ENCODE measurements at places on chromosomes 2 and 18. TPM values are rescaled to one million over a fixed set of nuclear protein-coding genes. Genes with fewer than 3 reads are reported as not detected.

The SIX3 gene
- not detected for total RNA-seq

The ALS2 gene
- total RNA-seq = 23.8 TPM

The SAG gene
- total RNA-seq = not detected

The GKN1 gene
- not detected for total RNA-seq

The TRIM43 gene
- total RNA-seq = not detected

The INSIG2 gene
- 42.7 TPM for total RNA-seq

The CYTIP gene
- 10.7 TPM for total RNA-seq

DNA sequence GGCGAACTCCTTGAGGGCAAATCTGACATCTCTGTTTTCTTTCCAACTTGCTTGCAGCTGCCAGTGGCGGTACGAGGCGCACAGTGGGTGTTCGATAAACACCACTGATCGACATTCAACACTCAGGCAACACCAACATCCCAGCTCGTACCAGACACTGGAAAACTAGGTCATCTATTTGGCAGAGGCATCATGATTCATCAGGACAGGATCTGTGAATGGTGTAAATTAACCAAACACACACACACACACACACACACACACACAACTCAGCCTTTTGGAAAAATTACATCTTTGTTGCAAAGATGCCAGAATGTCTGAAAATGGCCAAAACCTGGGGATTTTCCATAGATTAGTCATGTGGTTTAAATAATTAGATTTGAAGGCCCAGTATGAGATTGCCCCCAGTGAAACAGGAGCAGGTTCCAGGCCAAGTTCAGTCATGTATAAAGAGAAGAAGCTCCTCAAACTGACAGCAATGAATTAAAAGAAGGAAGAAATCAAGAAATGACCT is 150.5 kb upstream of the NCKAP5 start:
- DNase-seq = no peak

- no peak for DNase-seq
Measured at GRCh38 chr2:149200109-149200520, 130.3 kb upstream of the LYPD6 start.

DNA sequence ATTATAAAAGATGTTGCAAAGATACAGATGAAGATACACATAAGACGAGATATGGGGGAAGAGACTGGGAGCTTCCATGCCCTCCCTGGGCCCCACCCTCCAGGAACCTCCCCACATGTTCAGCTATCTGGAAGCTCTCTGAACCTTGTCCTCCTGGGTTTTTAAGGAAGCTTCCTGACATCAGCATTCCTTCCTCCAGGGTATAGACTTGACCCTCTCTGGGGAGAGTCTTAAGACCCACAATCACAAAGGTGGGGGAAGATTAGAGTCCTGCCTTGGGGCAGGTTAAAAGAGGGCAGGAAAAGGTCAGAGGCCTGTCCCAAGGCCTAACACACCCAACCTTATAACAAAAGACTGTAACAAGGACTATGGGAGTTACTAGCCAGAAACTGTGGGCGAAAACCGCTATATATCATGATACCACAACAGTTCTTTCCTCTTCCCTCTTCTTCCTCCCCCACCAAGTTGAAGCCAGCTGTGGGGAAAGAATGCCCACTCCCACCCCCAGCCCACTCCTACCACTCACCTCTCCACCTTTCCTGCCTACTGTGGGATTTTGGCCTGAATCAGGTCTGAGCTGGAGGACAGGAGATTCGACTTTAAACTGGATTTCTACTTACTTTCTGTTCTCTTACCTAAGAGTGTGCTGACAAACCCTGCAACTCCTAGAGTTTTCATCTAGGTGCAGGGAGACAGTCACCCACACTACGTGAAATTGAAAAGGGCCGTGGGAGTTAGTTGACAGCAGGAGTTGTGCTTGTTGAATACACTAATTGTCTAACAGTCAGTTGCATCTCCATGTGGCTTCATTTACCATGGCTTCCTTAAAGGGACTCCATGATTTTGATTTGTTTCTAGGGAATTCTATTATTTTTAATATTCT is 105.0 kb downstream of the LAMA3 start:
- DNase-seq = no peak

DNA sequence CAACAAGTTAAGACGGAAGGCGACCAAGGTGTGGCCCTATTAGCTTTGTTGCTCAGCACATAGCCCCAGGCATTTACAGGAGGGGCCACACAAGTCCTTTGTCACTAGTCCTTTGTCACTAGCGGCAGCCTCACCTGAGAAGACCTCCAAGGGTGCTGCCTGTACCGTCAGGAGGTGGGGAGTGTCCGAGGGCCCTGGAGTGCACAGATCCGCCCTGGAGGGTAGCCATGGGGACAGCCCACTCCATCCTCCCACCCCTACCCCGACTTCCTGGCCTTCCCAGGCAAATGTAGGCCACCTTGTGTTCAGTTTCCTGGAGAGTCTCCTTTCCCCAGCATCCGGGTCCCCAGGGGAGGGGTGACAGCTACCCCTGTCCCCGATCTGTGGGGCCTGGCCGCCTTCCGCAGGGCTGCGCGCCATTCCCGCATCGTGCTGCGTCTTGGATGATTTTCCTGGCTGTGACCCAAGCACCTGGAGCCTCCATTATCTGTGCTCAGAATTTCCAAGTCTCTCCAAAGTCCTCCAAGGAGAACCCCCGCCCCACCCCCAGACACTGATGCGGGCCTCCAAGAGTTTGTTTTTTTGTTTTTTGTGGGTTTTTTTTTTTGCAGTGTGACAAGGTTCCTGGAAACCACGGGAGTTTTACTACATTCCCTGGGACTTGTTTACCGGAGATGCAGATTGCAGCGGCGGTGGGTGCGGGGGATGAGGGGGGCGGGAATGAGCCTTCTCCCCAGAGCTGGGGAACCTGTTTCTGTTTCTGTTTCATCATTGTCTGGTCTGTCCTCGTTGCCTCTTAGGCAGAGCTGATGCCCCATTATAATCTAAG is 28.6 kb downstream of the TEX44 start:
- no peak for DNase-seq

- peak; percentile 86 for DNase-seq
Measured at GRCh38 chr2:120312860-120313694, 32.9 kb upstream of the INHBB start.

- no peak for DNase-seq
Measured at GRCh38 chr18:62285281-62285680, 39.8 kb upstream of the TNFRSF11A start.

DNA sequence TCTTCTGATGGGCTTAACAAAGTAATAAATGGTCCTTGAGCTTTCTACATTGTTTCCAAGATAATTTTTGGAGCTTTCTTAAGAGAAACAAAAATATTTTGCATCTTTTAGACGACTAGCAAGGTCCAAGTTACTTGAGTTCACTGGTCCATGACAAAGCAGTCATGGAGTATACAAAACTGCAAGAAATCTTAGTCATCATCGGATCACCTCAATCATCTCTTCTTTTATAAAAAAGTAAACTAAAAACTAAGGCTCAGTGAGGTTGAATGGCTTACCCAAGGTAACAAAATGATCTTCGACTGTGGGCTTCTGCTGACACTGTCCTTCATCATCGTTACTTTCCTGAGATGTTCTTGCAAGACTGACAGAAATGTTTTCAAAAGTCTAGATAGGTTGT is 11.9 kb downstream of the FIGN start:
- DNase-seq = no peak

DNA sequence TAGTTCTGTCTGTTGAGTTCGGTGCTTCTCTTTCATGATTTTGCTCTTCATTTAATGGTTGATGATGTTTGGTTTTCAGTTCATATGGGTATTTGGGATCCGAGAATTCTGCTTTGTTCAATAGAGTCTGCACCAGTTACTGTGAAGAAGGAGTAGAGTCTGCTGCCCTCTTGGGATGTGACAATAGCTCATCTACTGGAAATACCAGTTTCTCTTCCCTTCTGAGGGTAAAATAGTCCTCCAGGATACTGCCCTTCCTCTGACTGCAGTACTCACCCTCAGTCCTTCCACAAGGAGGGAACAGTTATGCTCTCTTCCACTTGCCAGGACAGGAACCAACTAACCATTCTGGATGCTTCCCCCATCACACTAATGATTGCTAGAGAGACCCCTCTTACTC is 12.5 kb upstream of the TNFAIP6 start:
- DNase-seq = no peak

GRCh38 chr2:207395535-207396251 is 134.1 kb upstream of the CREB1 start:
- no peak for DNase-seq

DNA sequence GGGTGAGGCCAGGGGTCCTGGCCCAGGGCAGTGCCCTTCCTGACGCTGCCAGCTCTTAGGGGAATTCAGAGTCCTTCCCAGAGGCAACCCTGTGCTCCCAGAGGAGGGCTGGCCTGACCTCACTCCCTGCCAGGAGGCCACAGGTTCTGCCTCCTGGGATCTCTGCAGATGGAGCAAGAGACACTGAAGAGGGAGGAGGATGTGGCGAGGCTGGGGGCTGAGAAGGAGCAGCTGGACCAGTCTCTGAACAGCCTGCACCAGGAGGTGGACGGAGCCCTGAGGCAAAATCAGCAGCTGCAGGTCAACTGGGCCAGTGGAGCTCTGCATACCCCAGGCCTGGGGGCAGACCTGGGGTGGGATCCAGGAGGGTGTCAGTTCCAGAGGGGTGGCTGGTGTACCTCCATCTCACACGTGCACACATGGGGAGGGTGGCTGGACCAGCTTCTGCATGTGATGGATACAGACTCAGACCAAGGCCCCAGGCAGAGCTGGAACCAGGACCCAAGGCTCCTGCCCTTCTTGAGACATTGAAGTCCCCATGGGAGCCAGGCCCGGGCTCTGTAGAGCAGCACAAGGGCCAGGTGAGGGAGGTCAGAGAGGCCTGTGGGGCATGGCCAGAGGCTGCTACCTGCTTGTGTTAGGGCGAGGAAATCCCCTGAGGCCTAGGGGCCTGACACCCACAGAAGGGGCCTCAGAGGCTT is 9.7 kb upstream of the SNED1 start:
- DNase-seq = no peak

DNA sequence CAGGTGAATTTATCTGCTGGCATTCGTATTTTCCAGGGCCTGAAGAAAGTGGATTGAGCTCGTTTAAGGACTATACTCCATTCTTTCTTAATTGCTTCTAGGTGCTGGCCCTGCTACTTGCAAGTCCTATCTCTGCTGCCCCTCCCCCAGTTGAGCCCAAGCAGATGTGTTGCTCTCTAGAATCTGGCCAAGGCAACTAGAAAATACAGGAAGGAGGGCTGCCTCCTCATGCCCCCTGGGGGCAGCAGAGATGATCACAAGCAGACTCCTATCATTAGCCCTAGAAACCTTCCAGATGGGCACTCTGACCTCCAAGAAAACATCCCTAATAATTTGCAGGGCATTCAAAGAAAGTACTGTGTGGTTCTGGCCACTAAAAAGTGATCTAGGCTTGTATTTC is 72.5 kb upstream of the CYP26B1 start:
- no peak for DNase-seq

- DNase-seq = no peak
Measured at GRCh38 chr2:8549942-8550341, 131.9 kb upstream of the ID2 start.

GRCh38 chr18:35153609-35154272 is 87.1 kb upstream of the ZNF397 start:
- DNase-seq = no peak

- DNase-seq = no peak
Measured at GRCh38 chr18:7666195-7666776, 99.2 kb downstream of the PTPRM start.

DNA sequence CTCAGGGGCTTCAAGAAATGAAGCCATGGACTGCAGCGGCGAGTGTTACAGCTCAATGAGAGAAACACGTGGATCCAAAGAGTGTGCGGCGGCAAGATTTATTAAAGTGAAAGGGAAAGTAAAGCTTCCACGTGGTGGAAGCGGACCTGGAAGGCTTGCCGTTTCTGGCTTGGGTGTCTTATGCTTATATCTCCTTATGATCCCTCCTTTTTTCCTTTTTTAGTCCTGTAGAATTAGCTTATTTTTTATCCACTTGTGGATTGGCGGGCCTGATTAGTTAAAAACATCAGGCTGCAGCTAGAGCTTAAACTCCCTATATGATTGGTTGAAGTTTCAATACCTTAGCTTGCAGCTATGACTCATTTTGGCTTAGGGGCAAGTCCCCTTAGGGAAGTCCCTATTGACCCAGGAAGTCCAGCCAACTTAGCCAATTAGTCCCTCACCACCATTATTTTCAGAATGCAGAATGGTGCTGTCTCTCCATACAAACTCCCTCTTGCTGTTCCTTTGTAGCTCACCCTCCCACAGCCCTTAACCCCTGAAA is 11.6 kb upstream of the HNMT start:
- no peak for DNase-seq

DNA sequence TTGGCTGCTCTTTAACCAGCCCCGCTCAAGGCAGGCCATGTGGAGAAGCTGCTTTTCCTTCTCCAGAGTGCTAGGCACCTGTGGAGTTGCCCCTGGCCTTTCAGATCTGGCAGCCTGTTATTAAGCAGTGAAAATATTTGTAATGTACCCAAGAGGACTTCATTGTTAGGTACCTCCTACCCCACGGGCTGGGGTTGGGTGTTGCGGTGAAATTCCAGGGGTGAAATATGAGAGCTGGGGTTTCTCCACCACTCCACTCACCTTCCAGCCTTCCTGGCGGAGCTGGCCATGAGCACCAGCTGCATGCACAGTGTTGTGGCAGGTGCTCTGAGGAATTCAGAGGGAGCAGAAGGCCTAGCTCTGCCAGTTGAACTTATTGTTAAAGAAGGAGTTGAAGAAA is 39.1 kb downstream of the NTSR2 start:
- no peak for DNase-seq

DNA sequence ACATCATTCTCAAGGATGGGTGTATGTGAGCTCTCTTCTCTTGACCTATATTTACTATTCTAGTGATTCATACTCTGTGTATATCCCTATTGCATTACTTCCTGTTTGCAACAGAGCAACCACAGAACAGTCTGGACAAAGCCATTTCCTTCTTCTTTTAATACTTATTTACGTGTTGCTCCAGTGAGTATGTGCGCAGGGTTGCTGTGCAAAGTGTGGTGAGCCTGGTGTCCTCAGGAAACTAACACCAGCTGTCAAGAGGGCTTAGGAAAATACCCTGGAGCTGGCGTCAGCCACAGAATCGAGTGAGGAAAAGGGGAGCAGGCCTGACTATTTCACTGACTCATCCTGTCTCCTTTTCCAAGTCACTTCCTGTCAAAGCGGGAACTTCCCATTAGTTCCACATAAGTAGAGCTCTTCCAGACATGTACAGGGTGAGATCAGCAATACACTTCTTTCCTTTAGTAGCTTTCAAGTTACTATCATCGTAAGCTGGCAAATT is 214.1 kb upstream of the COPS8 start:
- DNase-seq = peak; percentile 51

DNA sequence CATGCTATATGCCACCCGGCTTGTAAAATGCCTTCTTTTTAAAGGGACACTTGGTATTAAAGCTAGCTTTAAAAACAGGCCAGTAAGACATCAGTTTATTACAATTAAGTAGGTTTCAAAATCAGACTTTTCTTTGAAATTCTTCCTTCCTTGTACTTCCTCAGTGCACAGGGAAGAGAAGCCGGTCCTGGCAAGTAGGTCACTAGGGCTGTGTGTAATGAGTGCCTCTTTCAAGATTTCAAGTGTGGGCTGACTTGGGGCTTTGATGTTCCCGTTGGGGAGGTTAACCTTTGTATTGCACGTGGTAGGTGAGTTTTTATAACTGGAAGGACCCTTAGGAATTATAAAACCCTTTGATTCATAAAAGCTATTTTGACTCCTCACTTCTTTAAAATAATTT is 566.4 kb upstream of the ID2 start:
- DNase-seq = no peak
